Stimulated activated CD8-positive, alpha-beta memory T cell treated with anti-CD3 and anti-CD28 coated beads, Interleukin-7, amount 100 ng/mL, for 1 hour (primary cell): ENCODE measurements at places on chromosomes 11 and 22.
A peak's percentile ranks its signal among the peaks of the same experiment; 100 is the strongest.

DNA sequence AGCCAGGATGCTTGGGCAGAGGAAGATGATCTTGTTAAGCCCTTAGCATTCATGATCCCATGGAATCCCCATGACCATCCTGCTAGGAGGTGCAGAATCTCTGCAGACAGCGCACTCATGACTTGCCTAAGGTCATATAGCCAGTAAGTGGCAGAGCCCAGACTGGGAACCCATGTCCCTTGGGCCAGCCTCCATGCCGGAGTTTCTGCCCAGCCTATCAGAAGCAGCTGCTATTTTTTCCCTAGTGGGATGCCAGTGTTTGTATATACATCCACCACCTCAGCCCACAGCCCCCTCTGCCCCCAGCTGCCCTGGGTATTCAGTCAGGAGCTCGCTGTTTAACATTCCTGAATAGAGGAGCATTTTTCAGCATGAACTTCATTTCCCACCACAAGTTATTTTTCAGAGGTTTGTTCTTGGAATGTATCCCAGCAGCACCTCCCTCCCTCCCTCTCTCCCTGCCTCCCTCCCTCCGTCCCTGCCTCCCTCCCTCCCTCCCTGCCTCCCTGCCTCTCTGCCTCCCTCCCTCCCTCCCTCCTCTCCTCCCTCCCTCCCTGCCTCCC is 34.4 kb upstream of the SUSD2 start:
- DNase-seq = no peak

- DNase-seq = no peak
These were observed 90.9 kb downstream of the MICAL2 start for GRCh38 chr11:12200991-12201985.

DNA sequence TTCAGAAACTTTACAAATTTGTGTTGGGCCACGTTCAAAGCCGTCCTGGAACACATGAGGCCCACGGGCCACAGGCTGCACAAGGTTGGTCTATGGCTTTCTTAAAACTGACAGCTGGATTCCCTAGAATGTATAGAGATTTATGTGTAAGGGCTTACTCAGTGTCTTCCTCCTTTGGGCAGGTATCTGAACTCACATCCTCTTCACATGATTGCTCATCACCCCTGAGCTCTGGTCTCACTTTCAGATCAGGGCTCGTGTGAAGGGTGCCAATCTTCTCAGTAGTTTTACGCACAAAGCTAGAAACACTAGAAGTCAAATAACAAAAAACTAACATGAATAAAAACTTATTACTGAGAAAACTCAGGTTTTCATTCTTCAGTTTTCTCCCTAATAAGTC is 27.1 kb downstream of the HPS5 start:
- DNase-seq = no peak

- DNase-seq = no peak
These were observed 387.8 kb downstream of the SOX6 start for GRCh38 chr11:15968461-15969130.

DNA sequence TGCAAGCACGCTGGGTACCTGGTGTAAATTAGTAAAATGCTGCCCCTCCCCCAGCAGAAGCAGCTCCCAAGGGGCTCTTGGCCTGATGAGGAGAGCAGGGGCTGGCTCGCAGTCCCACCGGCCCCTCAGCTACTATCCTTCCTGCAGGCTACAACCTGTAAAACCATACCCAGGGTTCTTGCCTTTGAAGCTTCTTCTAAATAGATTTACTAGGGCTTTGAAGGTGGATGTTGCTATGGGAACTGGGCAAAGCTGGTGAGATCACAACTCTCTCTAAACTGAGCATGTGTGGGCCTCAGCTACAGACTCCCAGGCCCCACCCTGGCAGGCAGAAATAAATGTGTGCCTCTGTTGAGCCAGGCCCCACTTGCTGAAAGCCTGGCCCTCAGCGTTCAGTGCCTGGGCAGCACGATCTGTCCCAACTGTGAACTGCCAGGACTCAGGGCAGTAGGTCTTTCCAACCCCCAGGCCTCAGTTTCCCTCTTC is 18.5 kb downstream of the CD5 start:
- no peak for DNase-seq

DNA sequence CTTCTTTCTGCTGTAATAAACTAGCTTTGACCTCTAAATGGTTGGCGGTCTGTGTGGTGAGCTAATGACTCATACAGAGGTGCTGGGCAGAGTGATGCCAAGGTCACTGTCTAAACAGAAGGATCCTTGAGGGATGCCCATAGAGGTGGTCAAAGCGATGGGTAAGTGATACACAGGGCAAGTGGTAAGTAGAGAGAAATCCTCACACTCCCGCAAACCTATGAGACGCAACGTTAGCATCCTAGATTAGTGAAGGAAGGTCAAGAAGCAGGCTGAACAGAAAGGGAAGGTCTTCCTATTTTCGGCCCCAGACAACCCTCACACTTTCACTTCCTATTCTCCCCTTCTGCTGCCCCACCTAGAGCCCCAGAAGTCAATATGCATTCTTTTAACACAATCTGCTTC is 65.6 kb upstream of the SESN3 start:
- no peak for DNase-seq

DNA sequence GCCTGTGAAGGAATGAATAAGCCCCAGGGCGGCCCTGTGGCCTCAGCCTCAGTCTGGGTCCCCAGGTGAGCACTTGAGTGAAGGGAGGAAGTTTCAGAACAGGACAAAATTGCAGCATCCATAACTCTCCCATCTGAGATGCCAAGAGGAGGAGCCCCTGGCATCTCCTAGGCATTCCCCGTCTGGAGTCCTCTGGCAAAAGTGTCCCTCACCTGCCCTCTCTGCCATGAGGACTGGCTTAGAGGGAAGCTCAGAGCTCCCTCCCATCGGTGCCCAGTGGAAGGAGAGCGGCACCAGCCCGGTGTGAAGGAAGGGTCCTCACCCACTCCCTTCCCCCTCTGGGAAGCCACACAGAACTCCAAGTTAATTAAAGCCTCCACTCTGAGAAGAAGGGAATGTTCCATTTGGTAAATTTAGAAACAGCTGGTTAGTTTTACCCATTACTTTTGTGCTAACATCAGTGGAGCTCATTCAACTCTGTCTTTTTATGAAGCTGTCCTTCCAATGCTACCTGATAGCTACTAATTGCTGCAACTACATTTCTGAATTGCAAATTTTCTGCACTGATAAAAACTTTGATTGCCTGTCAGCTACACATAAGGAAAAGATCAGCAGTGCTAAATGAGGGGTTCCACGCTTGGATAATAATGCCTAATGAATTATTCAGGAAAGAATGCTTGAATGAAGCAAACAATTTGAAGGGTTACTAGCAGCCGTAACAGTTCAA is 123.3 kb upstream of the RCN1 start:
- no peak for DNase-seq

DNA sequence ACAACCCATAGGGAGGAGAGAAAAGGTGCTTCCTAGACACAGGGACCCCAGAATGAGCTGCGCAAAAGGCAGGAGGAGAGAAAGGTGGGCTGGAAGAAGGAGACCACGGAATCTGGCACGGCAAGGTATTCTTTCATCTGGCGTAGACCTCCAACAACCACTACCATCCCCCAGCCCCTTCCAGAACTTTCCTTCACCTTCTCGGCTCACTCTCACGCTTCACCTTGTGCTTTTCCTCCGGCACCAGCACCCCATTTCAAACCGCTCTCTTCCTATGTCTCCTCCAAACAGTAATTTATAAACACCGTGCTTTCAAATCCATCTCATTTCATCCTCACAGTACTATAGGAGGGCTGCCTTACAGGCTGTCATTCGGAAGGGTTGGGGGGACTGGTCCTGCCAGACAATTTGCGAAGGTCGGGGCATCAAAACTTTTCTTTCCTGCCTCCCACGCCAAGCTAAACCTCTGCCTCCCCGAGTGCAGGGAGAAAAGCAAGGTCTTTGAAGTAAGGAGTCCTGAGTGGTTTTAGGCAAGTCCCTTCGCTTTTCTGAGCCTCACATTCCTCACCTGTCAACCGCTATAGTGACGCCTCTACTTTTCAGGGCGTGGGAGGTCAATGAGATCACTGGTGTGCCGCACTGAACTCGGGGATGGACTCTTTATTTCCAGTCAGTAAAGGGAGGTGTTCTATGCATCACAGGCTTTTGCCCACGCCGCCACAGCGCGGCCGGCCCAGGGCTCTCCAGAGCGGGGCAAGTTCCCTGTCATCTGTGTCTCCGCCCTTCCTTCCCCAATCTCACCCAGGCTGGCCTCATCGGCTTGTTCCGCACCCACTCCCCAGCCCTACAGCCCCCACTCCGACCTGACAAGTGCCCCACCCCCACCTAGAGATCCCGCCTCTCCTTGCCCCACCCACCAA is 800 bp downstream of the KCTD21 start:
- DNase-seq = peak; percentile 40

DNA sequence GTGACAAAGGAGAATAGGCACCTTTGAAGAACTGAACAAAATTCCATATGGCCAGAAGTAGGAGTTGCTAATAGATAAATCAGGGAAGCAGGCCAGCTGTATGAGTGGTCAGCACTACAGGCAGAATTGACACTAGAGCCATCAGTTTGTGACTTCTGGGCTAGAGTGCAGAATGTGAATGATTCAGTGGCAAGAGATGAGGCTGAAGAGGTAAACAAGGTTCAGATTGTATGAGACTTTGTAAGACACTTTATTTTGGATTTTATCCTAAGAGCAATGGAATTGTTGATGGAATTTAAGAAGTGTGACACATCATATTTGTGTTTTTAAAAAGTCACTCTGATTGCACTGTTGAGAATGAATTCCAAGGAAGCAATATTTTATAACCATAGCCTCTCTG is 12.9 kb downstream of the BIRC3 start:
- no peak for DNase-seq

DNA sequence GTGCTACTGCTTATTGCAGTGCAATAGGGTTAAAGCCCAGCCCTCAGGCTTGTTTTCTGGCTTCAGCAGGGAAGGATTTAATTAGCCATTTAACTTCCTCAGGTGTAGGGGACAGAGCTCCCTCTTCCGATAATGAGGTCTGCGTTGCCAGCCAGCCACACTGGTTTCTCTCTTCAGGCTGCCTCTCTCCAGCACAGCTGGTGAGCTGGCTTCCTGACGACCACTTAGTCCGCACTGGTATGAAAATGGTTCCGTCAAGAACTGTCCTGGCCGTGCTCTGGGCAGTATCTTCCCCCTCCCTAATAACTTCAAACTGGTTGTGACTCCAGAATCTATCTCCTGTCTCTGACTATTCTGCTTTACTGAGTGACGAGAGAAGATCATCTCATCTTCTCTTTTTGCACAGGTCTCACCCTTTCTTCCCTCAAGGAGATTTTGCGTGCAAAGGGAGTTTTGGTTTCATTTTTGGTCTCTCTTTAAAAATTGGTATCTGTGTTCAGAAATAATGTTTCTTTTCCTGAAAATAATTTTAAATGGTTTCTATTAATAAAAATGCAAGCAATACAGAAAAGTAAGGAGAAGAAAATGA is 49.2 kb downstream of the CNTN5 start:
- no peak for DNase-seq

GRCh38 chr11:116777056-116777455 is 4.3 kb upstream of the BUD13 start:
- DNase-seq = no peak
